ENCODE measurements at places on chromosomes 2 and 18. TPM values are rescaled to one million over a fixed set of nuclear protein-coding genes. Genes with fewer than 3 reads are reported as not detected.

- H3K4me3 ChIP-seq = no peak overlapping the region
- no peaks in the 10 kb centered on the region for H3K4me1 ChIP-seq
- H3K27ac ChIP-seq = no peak overlapping the region
- H3K36me3 ChIP-seq = no peaks in the 10 kb centered on the region
These were observed 58.5 kb upstream of the TMEM18 start for GRCh38 chr2:735670-736218.

DNA sequence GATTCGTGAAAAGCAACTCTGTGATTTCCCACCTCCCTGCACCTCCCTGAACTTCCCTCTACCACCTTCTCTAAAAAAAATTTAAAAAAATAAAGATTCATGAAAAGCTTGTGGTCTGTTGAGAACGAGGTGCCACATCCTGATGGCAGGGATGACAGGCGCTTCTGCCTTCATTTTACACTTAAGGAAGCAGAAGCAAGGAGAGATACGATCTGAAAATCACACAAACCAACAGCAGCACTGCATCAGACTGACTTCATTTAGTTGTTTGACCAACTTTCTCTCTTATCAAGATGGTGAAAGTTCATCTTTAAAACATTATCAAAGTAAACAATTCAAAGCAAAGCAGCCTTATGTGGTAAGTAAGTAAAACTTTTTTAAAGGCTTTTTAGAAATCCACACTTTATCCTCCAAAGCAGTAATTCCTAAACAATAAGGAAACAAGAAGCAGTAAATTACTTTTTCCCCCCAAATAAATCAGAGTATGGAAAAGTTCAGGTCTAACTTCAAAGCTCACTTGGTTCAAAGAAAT, 15.5 kb downstream of the WDFY1 start:
- H3K4me3 ChIP-seq = peak overlapping the region; percentile 6
- H3K27me3 ChIP-seq = no peaks in the 10 kb centered on the region
- peak; percentile 53 for DNase-seq
- H3K27ac ChIP-seq = peak overlapping the region; percentile 99

GRCh38 chr2:6945087-6945813, 28.0 kb downstream of the RNF144A start:
- no peaks in the 10 kb centered on the region for H3K27me3 ChIP-seq
- H3K36me3 ChIP-seq = no peaks in the 10 kb centered on the region
- H3K4me1 ChIP-seq = no peaks in the 10 kb centered on the region
- H3K27ac ChIP-seq = no peak overlapping the region
- DNase-seq = no peak

- H3K27me3 ChIP-seq = no peaks in the 10 kb centered on the region
- H3K4me1 ChIP-seq = no peaks in the 10 kb centered on the region
- no peak overlapping the region for H3K27ac ChIP-seq
- no peak overlapping the region for H3K4me3 ChIP-seq
These were observed 41.6 kb upstream of the HK2 start for GRCh38 chr2:74792282-74792681.

GRCh38 chr18:54129448-54130067, 94.9 kb downstream of the MBD2 start:
- no peak overlapping the region for H3K27ac ChIP-seq
- H3K4me1 ChIP-seq = no peaks in the 10 kb centered on the region
- no peaks in the 10 kb centered on the region for H3K36me3 ChIP-seq
- no peaks in the 10 kb centered on the region for H3K27me3 ChIP-seq

DNA sequence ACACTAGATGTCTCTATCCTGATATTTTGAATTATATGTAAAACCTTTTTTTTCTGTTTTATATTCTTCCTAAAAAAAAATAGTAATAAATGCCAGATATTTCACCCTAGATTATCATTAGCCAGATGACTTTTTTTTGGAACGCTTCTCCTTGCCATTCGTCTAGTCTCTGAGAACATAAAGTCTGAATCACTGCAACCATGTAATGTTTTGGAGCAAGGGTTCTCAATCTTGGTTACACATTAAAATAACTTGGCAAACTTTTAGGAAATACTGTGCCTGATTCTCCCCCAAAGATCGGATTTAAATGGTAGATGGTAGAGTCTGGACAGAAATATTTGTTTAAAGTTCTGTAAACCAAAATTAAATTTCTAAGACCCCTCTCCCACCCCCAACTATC, 21.0 kb downstream of the SLC25A52 start:
- DNase-seq = no peak
- H3K36me3 ChIP-seq = no peaks in the 10 kb centered on the region
- H3K27me3 ChIP-seq = no peaks in the 10 kb centered on the region

DNA sequence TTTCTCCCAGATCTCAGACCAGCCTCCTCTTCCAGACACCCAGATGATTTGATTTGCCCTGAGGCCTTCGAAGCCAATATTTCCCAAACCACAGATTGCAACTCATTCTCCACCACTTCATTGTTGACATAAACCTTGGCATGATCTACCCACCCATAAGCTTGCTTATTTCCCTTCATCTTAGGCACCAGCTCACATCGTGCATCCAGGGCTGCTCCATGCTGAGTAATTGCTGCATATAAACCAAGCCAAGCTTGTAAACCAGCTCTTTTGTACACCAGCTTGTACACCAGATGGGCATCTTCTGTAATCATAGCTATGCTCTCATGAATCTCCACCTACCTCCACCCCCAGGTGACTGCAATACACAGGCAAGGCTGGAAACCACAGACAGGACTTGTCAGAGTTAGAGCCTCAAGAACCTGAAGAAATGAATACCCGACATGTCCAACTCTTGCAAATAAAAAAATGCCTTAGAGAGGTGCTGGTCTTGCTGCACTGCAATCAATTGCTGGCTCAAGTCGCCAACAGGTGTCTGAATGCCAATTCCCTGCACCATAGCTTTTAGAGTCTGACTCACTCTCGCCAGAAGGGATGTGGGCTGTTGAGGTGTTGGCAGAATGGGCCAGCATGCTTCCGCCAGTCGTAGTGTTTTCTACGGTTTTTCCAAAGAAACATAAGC, 31.5 kb downstream of the TRABD2A start:
- DNase-seq = no peak
- no peaks in the 10 kb centered on the region for H3K36me3 ChIP-seq
- no peaks in the 10 kb centered on the region for H3K4me1 ChIP-seq
- no peak overlapping the region for H3K27ac ChIP-seq
- H3K4me3 ChIP-seq = no peak overlapping the region

- H3K36me3 ChIP-seq = no peaks in the 10 kb centered on the region
- H3K27me3 ChIP-seq = no peaks in the 10 kb centered on the region
- H3K4me1 ChIP-seq = peaks cover 9% of the 10 kb centered on the region
- no peak for DNase-seq
- peak overlapping the region; percentile 99 for H3K4me3 ChIP-seq
- H3K27ac ChIP-seq = peak overlapping the region; percentile 94
These were observed 864 bp upstream of the XPO1 start for GRCh38 chr2:61538920-61539520.

NEURL3 gene
- 3.1 TPM for total RNA-seq

- H3K4me1 ChIP-seq = no peaks in the 10 kb centered on the region
- DNase-seq = no peak
- H3K27me3 ChIP-seq = no peaks in the 10 kb centered on the region
These were observed 9.0 kb downstream of the TEX51 start for GRCh38 chr2:126907671-126908070.

DNA sequence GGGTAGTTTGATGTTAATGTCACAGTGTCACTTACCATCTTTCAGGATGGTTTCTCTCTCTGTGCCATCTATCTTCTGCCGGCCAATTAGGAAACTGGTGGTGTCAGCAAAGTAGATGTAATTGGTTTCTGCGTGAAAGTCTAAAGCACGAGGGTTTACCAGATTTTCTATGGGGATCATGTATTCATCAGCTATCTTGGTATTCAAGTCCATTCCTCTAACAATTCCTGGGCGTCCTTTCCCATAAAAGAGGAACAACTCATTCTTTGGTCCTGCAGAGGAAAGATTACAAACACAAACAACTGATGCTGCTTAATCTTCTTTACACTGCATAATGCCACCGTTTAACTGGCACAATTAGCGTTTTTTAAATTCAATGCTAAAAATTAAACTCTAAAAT, 1081.9 kb downstream of the LRP1B start:
- no peaks in the 10 kb centered on the region for H3K27me3 ChIP-seq
- H3K4me3 ChIP-seq = no peak overlapping the region
- DNase-seq = no peak
- H3K27ac ChIP-seq = no peak overlapping the region

DNA sequence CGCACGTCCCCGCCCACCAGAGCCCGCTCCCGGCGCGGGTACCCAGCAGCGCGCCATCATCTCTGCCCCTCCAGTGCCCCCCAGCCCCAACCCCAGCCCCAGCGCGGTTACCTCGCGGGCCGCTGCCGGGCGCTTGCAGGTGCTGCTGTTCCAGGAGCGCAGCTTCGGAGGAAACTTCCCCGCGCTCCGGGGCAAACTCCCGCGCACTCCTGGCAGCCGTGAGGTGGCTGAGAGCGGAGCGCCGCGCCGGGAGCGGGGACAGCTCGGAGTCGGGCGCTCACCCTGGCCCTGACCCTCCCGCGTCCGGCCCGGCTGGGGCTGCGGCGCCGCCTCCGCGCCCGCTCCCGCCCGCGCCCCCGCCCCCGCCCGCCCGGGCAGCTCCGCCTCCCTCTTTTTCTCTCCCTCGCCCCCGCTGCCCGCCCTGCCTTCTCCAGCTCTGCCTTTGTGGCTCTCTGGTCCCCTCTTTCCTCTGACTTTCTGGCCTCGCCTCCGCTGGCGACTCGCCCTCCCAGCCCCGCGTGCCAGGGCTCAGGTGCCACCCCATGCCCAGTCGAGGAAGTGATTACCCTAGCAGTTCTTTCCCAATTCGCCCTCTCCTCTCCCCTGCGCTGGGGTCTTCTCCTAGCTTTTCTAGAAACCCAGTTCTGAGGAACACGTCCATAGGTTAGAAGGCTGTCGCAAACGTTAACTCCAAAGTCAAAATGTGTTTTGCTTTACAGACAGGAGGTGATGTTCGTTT, at the start of gene CHST9:
Gene CHST9, minus strand, starts transcription at position 284 of the 739 bp plus-strand sequence. CDS start 42,499 bp downstream, outside the sequence.
- H3K36me3 ChIP-seq = no peaks in the 10 kb centered on the region
- H3K4me1 ChIP-seq = no peaks in the 10 kb centered on the region
- H3K27ac ChIP-seq = no peak within 1 kb of the TSS
- H3K27me3 ChIP-seq = no peaks in the 10 kb centered on the region

DNA sequence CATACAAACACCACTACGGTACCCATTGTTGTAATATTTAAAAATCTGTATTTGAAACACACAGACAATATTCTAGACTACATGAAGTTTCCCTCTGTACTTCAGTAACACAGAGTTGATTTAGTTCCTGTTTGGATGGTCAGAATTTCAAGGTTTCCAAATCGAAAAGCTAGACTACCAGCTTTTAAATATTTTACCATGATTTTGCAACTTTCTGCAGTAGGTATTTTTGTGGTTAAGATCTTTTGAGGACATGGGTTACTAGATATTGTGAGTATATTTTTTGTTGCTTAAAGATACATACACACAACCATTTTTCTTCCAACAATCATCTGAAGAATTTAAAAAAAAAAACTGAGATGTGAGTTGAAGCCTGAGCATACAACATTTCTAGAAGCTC, 10.9 kb downstream of the SERPINB5 start:
- no peak overlapping the region for H3K27ac ChIP-seq
- no peaks in the 10 kb centered on the region for H3K4me1 ChIP-seq
- H3K4me3 ChIP-seq = no peak overlapping the region
- no peaks in the 10 kb centered on the region for H3K36me3 ChIP-seq
- no peaks in the 10 kb centered on the region for H3K27me3 ChIP-seq

GRCh38 chr2:191465766-191466420, 212.0 kb upstream of the NABP1 start:
- no peak for DNase-seq
- H3K4me1 ChIP-seq = peaks cover 7% of the 10 kb centered on the region
- no peak overlapping the region for H3K4me3 ChIP-seq
- H3K27me3 ChIP-seq = no peaks in the 10 kb centered on the region
- no peak overlapping the region for H3K27ac ChIP-seq
- no peaks in the 10 kb centered on the region for H3K36me3 ChIP-seq

- no peaks in the 10 kb centered on the region for H3K4me1 ChIP-seq
- no peaks in the 10 kb centered on the region for H3K36me3 ChIP-seq
- H3K27me3 ChIP-seq = no peaks in the 10 kb centered on the region
- no peak overlapping the region for H3K27ac ChIP-seq
- no peak overlapping the region for H3K4me3 ChIP-seq
These were observed 11.2 kb upstream of the ANKRD53 start for GRCh38 chr2:70967189-70967588.

COL3A1 gene
- 29.2 TPM for total RNA-seq

ALKAL2 gene
- not detected for total RNA-seq

GRCh38 chr2:134555411-134555810, 163.4 kb downstream of the TMEM163 start:
- H3K4me3 ChIP-seq = no peak overlapping the region
- H3K27me3 ChIP-seq = no peaks in the 10 kb centered on the region
- H3K36me3 ChIP-seq = no peaks in the 10 kb centered on the region
- no peak for DNase-seq

- peaks cover 37% of the 10 kb centered on the region for H3K4me1 ChIP-seq
- H3K4me3 ChIP-seq = peak overlapping the region; percentile 96
- peak overlapping the region; percentile 94 for H3K27ac ChIP-seq
- no peak for DNase-seq
- peaks cover 7% of the 10 kb centered on the region for H3K36me3 ChIP-seq
These were observed 478 bp downstream of the CLHC1 start for GRCh38 chr2:55231546-55232083.
